ENCODE measurements at places on chromosomes 4 and X.

GRCh38 chr4:2741626-2742025 is 14.5 kb downstream of the TNIP2 start:
- no peak for DNase-seq

DNA sequence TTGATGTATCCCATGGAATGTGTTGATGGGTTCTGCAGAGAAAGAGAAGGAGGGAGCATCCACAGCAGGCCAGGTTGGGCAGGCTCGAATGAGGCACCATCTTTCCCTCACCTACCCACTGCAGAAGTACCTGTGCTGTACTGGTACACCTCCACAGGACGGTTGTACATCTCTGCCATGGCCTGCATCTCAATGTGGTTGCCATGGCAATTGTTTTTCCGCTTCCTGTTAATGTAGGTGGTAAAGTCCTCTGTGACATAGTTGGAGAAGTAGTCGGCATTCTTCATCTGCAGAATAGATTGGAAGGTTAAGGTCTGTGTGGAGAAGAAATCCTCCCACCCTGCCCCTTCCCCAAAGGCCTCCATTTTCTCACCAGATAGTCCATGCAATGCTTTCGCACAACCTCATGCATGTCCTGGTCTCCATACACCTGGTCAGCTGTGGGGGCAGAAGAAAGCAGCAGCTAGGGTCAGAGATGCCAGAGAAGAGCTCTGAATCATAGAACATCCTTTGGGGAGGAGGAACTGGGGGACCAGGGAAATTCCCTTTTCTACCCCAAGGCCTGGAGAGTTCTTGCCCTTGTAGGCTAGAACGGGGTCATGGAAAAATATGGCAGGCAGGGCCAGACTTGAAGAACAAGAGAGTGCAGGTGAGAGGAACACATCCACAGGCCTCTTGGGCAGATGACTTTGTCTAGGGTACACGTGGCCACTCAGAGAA is 15.9 kb upstream of the PIM2 start:
- no peak for DNase-seq

GRCh38 chr4:14719053-14719452 is 283.2 kb upstream of the CPEB2 start:
- no peak for DNase-seq

DNA sequence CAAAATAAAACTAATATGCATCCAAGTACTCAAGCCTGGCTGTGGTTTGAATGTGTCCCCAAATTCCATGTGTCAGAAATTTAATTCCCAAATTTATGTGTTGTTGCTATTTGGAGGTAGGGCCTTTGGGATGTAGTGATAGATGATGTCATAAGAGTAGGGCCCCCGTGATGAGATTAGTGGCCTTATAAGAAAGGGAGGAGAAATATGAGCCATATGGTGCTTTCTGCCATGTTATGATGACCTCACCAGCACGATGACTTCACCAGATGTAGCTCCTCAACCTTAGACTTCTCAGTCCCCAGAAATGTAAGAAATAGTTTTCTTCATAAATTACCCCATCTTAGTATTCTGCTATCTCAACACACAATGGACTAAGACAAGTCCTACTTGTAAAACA is 2264.0 kb downstream of the ARAP2 start:
- DNase-seq: no peak

Measured in NCI-H1417 (cell line).